ENCODE measurements at places on chromosomes 1 and 21. TPM values are rescaled to one million over a fixed set of nuclear protein-coding genes. Genes with fewer than 3 reads are reported as not detected.

FCRL5 gene
- not detected for total RNA-seq

OR2T5 gene
- not detected for total RNA-seq

IGSF21 gene
- total RNA-seq: not detected

ELF3 gene
- 0.81 TPM for total RNA-seq

KIF26B gene
- 74.8 TPM for total RNA-seq

OR10J1 gene
- not detected for total RNA-seq

BTBD19 gene
- total RNA-seq: 19.5 TPM

CCDC17 gene
- 0.61 TPM for total RNA-seq

SH3BGR gene
- total RNA-seq: 0.97 TPM

PLD5 gene
- not detected for total RNA-seq

WDR64 gene
- total RNA-seq: not detected

KPRP gene
- not detected for total RNA-seq

CCDC190 gene
- total RNA-seq: 0.16 TPM

FMOD gene
- 1.9 TPM for total RNA-seq

ZFP69B gene
- 2.3 TPM for total RNA-seq

TMEM82 gene
- total RNA-seq: not detected

UBL4B gene
- total RNA-seq: 7.5 TPM

LRRC3 gene
- total RNA-seq: 1.3 TPM

EIF2D gene
- 46.5 TPM for total RNA-seq

AQP10 gene
- total RNA-seq: not detected

ANKRD34A gene
- total RNA-seq: 1.6 TPM

S100A3 gene
- 6.3 TPM for total RNA-seq

TMEM52 gene
- 0.65 TPM for total RNA-seq

CCDC27 gene
- not detected for total RNA-seq

LYPD8 gene
- total RNA-seq: not detected

SLAMF9 gene
- not detected for total RNA-seq

SMCP gene
- not detected for total RNA-seq

RNF186 gene
- not detected for total RNA-seq

ATPAF1 gene
- total RNA-seq: 47.1 TPM

SPATA46 gene
- not detected for total RNA-seq

APH1A gene
- total RNA-seq: 125 TPM

AMPD1 gene
- not detected for total RNA-seq

Measured in hair follicle dermal papilla cell (primary cell).